ENCODE measurements at places on chromosomes 1 and 21.

- no peak overlapping the region for H3K27ac ChIP-seq
- peak; percentile 50 for DNase-seq
Measured at GRCh38 chr1:90114521-90115141, 119.7 kb downstream of the ZNF326 start.

DNA sequence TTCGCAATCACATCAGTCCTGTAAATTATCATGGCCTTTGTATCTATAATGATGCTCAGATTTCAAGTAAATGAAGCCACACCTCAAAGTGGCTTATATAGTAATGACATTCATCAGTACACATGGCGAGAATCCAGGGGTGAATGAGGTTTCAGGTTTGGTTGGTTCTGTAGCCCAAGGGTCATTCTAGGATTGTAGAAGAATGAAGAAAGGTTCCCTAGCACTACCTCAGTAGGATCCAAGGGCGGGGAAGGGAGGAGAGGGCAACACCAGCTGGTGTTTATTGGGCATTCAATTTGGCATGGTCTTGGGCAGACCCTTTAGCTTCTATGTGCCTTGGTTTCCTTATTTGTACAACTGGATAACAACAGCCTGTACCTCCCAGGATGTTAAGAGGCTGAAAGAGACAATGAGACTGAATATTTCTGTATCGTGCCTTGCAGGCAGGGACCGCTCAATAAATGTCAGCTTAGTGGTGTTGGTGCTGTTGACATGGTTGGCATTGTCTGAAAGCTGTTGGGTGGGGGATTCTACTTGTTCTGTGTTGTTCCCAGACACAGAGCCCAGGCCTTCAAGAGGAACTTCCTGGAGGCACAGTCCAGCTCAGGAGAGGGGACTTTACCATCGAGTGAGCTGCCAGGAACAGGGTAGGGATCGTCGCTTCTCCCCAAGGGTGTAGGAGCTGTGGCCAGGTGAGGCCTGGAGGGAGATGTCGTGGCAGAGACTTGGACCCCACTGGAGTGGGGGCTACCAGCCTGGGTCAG lies 388.2 kb downstream of the PTPRU start:
- no peak for DNase-seq
- H3K27ac ChIP-seq = no peak overlapping the region
- no peaks in the 10 kb centered on the region for H3K4me1 ChIP-seq
- no peak overlapping the region for H3K4me3 ChIP-seq

- no peaks in the 10 kb centered on the region for H3K27me3 ChIP-seq
- H3K36me3 ChIP-seq = no peaks in the 10 kb centered on the region
- H3K4me1 ChIP-seq = no peaks in the 10 kb centered on the region
- H3K27ac ChIP-seq = no peak overlapping the region
Measured at GRCh38 chr1:163068716-163069115, 445 bp upstream of the RGS4 start.

GRCh38 chr21:38569733-38570132 lies 71.5 kb upstream of the ERG start:
- no peak overlapping the region for H3K27ac ChIP-seq
- H3K4me1 ChIP-seq = no peaks in the 10 kb centered on the region
- no peak overlapping the region for H3K4me3 ChIP-seq
- no peak for DNase-seq
- no peaks in the 10 kb centered on the region for H3K36me3 ChIP-seq
- peaks cover 27% of the 10 kb centered on the region for H3K27me3 ChIP-seq

- no peak overlapping the region for H3K27ac ChIP-seq
- H3K27me3 ChIP-seq = peaks cover 3% of the 10 kb centered on the region
- H3K36me3 ChIP-seq = no peaks in the 10 kb centered on the region
Measured at GRCh38 chr1:113256348-113256729, 134.0 kb upstream of the MAGI3 start.

- H3K4me3 ChIP-seq = no peak overlapping the region
- H3K4me1 ChIP-seq = peaks cover 17% of the 10 kb centered on the region
- DNase-seq = no peak
- no peak overlapping the region for H3K27ac ChIP-seq
- no peaks in the 10 kb centered on the region for H3K27me3 ChIP-seq
Measured at GRCh38 chr1:17551755-17552234, 12.3 kb downstream of the ARHGEF10L start.
